Heart left ventricle (tissue), 16 donors: ENCODE measurements at places on chromosomes 7 and 10. TPM values are rescaled to one million over a fixed set of nuclear protein-coding genes. Genes with fewer than 3 reads are reported as not detected.

POM121 gene
- polyA plus RNA-seq = 16.8 TPM

CALML5 gene
- polyA plus RNA-seq = not detected

SPDYE2B gene
- not detected for polyA plus RNA-seq

GTPBP4 gene
- 52.0 TPM for polyA plus RNA-seq

CFAP69 gene
- polyA plus RNA-seq = 1.0 TPM

NUTM2A gene
- 1.1 TPM for polyA plus RNA-seq

PIP gene
- not detected for polyA plus RNA-seq

ATP6V0E2 gene
- 80.9 TPM for polyA plus RNA-seq

C10orf67 gene
- 1.00 TPM for polyA plus RNA-seq

MICALL2 gene
- 10.9 TPM for polyA plus RNA-seq

GRCh38 chr10:775245-776075 lies 86.0 kb upstream of the DIP2C start:
- DNase-seq = peak; percentile 15

- DNase-seq = no peak
Observed at GRCh38 chr7:112799448-112800120, 9.4 kb upstream of the TMEM168 start.

DNA sequence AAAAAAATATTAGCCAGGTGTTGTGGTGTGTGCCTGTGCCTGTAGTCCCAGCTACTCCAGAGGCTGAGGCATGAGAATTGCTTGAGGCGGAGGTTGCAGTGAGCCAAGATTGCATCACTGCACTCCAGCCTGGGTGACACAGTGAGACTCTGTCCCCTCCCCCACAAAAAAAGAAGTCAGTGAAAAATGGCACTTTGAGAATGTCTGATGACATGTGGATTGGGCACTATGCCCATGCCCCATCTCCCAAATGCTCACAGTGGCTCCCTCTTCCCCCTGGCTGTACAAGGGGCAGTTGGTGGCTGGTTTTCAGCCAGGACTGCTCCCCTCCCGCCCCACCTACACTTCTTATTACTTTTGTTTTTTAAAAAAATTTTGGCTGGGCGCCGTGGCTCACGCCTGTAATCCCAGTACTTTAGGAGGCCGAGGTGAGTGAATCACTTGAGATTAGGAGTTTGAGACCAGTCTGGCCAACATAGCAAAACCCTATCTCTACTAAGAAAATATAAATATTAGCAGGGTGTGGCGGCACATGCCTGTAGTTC lies 26.1 kb downstream of the IL15RA start:
- DNase-seq = no peak

DNA sequence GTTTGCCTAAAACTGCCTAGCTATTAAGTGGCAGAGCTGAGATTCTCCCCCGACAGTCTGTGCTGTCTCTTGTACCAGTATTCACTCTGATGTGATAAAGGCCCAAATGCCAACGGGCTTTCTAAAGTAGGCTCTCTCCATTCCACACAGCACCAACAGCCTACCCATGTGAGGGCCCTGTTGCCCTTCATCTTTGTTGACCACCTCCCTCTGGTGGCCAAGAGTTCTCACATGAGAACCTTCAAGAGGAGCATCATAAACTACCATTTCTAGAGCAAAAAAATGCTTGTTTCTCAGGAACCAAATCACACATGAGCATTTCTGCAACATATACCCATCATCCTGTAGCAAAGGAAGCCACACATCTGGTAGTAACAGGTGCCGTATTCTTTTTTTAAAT lies 185.8 kb downstream of the GRM8 start:
- DNase-seq = no peak

- no peak for DNase-seq
Observed at GRCh38 chr10:122861711-122862161, 16.1 kb upstream of the CUZD1 start.

DNA sequence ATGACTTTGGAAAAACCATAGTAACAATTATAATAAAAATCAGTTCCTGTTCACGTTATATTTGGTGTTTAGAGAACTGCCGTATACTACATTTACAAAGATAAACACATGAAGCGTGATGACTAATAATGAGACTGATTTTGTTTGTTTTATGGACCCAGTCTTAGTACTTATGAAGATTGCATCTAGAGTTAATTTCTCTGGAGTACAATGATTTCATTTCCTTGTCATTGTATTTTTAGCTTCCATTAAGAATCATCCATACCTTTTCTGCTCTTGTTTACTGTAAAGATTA lies 2.9 kb downstream of the RBM20 start:
- no peak for DNase-seq

- no peak for DNase-seq
Observed at GRCh38 chr10:112461029-112461887, 14.2 kb downstream of the VTI1A start.

- DNase-seq = no peak
Observed at GRCh38 chr7:24914465-24914859, 65.5 kb downstream of the OSBPL3 start.

DNA sequence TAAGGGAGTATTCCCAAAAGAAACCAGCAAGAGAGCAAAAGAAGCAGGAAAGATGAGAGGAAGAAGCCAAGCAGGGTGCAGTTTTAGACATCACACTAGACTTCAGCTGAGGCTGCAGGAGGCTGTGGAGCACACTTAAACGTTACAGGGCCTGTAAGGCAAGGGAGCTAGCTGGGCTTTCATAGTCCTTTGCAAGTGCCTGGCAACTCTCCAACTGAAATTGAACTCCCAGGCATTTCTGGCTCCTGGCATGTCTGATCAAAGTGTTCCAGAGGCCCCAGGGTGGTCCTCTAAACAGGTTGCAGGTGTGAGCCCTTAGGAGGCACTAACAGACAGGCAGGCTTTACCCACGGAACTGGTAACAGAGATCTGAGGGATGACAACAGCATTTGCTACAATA lies 750.2 kb downstream of the XPNPEP1 start:
- DNase-seq = no peak

DNA sequence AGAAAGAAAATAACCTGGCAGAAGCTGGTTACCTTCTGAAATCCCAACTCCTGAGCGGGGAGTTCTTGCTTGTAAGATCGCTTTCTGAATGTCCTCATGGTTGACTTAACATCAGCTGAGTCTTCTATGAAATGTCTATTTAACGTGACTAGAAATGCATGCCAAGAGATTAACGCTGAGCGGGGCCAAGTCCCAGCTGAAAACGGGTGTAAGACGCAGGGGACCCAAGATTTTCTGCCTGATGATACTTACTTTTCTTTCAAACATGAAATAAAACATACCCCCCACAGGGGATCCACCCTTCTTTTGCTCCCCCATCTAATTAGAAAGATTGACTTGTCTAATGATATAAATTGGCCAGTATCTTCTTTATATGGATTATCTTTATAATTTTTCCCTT lies 14.9 kb downstream of the OR9A2 start:
- no peak for DNase-seq

GRCh38 chr7:73919694-73920375 lies 58.9 kb downstream of the TMEM270 start:
- no peak for DNase-seq

- peak; percentile 21 for DNase-seq
Observed at GRCh38 chr7:272108-272615, 17.8 kb upstream of the FOXL3 start.

- no peak for DNase-seq
Observed at GRCh38 chr10:127145173-127145572, 51.2 kb downstream of the INSYN2A start.

DNA sequence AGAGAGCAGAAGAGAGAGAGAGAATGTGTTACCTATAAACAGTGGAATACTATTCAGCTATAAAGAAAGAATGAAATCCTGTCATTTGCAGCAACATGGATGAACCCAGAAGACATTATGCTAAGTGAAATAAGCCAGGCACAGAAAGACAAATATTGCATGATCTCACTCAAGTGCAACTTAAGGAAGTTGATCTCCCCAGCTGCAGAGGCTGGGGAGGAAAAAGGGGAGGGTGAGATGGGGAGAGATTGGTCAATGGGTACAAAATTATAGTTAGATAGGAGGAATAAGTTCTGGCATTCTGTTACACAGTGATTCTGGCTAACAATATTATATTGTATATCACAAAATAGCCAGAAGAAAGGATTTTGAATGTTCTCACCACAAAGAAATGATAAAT lies 11.2 kb upstream of the JAZF1 start:
- DNase-seq = no peak

- DNase-seq = no peak
Observed at GRCh38 chr10:98308669-98309365, 40.8 kb upstream of the LOXL4 start.

DNA sequence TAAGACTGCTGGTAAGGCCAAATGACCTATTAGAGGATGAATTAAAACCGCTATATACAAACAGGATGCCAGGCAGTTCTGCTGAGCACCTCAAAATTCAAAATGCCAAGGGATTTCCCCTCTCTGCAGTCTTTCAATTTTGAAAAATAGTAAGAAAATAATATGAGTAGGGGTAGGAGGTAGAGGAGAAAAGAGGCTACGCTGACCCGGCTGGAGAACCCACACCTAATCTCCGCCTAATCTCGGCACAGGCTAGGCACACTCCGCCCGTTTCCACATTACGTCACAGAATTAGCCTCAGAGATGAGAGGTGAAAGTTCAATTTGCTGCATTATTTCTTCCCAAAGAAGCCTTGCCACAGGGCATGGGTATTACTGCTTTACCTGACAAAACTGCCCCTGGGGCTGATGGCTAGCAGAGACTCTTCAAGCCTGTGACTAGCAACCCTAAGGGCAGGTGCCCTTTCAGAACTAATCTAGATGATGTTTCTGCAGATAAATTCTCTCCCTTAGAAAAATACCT lies 21.3 kb upstream of the SPOCK2 start:
- DNase-seq = no peak
